ENCODE measurements at places on chromosomes 3 and 15.

DNA sequence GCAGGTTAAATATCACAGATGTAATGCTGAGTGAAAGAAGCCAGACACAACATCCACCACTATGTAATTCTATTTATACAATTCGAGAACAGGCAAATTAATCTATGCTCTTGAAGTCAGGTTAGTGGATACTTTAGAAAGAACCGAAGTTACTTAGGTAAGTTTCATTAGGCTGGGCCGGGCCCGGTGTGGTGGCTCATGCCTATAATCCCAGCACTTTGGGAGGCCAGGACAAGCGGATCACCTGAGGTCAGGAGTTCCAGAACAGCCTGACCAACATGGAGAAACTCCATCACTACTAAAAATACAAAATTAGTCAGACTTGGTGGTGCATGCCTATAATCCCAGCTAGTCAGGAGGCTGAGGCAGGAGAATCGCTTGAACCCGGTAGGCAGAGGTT is 1105.7 kb downstream of the NSUN3 start:
- no peak for DNase-seq

DNA sequence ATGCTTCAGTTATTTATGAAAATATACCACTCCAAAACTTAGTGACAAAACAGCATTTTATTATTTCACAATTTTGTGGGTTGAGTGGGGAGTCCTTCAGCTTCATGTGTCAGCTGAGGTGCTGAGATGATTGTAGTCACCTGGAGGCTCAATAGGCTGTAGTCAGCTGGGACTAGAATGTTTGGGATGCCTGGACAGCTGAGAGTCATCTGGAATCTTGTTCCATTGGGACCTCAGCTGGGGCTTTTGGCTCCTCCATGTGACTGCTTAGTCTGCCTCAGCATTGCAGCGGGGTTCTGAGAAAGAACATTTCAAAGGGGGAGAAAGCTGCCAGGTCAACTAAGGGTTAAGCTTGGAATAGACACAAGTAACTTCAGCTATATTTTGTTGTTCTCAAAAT is 13.4 kb downstream of the STT3B start:
- DNase-seq: no peak

GRCh38 chr3:20375302-20375701 is 189.3 kb upstream of the SGO1 start:
- DNase-seq: no peak

DNA sequence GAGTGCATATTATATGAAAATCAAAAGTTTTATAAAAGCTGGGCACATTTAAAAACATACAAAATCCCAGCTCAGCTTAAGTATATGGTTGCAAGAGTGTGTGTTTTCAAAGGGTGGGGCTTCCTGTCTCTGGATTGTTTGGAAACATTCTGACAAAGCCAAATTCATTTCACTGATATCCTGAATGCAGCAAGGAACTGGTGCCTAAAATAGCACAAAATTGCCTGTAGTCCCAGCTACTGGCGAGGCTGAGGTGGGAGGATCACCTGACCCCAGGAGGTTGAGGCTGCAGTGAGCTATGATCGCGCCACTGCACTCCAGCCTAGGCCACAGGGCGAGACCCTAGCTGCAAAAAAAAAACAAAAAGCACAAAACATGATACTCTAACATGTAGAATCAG is 13.0 kb upstream of the TJP1 start:
- DNase-seq: peak; percentile 24

DNA sequence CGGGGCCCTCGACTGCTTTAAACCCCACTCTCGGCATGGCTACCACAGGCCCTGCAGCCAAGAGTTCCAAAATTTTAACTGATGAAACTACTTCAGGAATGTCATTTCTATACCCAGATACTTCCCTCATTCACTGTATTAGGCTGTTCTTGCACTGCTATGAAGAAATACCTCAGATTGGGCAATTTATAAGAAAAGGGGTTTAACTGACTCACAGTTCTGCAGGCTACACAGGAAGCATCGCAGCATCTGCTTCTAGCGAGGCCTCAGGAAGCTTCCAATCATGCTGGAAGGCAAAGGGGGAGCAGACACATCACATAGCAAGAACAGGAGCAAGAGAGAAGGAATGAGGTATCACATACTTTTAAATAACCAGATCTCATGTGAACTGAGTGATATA is 21.6 kb upstream of the ALCAM start:
- no peak for DNase-seq

GRCh38 chr3:105304487-105304886 is 62.2 kb upstream of the ALCAM start:
- no peak for DNase-seq

GRCh38 chr3:174218016-174218415 is 641.1 kb upstream of the NAALADL2 start:
- no peak for DNase-seq

- DNase-seq: no peak
Observed at GRCh38 chr3:66817951-66818557, 180.1 kb upstream of the KBTBD8 start.

GRCh38 chr3:90069748-90070147 is 962.3 kb downstream of the EPHA3 start:
- DNase-seq: no peak

DNA sequence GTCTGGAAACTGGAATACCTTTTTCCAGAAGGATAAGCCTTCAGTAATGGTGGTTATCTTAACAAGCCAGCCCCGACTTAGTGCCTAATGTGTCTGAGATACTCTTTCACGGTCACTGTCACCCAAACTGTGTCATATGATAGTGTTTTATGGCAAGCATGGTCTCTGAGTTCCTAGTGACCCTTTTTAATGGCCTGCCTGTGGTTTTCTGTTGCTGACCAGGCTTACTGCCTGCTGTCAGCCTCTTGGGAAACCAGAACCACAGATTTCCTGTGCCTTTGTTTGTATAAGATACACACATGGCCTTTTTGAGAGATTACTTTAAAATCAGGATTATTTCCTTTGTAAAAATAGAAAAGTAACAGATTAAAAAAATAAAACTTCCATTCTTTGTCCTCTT is 22.4 kb downstream of the HPS3 start:
- DNase-seq: no peak

- no peak for DNase-seq
Observed at GRCh38 chr15:101391431-101391830, 96.4 kb upstream of the SNRPA1 start.

- DNase-seq: no peak
Observed at GRCh38 chr15:70127770-70128413, 30.2 kb upstream of the TLE3 start.

DNA sequence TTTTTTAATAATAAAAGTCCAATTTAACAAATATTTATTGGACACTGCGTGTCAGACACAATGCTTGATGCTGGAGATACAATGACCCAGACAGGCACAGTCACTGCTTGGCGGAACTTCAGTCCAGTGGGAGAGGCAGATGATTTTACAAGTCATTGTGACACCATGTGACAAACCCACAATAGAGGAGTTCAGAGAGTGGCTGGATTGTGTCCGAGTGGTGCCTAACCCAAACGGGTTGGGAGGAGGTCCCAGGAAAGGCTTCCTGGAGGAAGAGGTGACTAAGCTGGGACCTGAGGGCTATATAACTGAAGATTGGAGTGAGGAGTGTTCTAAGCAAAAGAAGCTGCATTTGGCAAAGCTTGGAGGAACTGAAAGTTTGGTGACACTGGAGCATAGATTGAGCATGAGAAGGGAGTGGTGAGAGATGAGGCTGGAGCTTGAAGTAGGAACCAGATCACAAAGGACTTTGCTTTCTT is 41.4 kb downstream of the CRTC3 start:
- DNase-seq: peak; percentile 82

DNA sequence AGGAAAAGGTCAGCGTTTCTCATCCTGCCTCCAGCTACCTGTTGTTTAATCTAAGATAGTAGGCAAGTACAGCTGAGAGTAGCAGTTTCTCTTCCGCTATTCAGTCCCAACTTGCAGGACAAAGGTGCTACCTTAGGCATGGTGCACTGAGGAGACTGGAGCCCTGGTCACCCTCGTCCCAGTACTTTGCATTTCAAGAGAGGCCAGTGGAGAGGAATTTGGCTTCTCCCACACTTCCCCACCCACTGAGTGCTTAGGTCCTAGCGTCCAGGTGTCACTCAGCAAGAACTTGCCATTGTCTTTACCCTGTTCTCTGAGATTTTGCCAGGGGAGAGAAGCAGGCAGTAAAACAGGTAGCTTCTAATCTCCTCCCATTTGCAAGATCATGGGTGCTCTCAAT is 12.5 kb upstream of the RPN1 start:
- DNase-seq: no peak

DNA sequence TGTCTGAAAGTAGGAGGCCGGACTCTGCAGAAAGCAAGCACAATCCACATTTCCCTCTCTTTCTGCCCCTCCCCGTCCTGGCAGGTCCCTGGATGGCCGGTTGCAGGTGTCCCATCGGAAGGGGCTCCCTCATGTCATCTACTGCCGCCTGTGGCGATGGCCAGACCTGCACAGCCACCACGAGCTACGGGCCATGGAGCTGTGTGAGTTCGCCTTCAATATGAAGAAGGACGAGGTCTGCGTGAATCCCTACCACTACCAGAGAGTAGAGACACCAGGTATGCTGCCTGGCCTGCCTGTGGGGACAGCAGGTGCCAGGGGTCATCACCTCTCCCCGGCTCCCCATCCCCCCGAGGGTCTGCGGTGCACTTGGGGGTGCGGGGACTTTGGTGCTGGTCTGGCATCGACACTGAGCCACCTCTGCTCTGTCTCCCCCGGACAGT is 89.6 kb downstream of the AAGAB start:
- no peak for DNase-seq

DNA sequence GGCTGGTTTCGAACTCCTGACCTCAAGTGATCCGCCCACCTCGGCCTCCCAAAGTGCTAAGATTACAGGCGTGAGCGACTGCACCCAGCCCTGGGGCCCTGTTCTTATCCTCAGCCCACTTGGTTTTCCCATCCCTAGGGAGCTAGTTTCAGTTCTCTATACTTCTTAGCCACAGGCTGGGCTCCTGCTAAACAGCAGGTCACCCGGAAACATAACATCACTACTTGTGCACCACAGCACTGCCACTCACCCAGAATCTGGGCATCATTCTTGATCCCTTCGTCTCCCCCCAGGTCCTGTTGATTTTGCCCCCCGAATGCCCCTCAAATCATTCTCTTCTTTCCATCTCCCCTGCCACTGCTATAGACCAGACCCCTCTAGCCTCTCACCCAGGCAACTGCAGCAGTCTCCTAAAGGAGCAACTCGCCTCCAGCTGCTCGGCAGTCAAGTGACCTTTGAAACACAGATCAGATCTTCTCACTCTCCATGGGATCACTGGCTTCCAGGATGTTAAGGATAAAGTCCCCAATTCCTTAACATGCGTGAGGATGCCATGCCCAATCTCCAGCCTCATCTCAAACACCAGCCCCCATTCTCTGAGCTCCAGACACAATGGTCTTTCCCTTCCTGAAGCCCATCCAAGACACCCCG is 5.6 kb upstream of the AP3S2 start:
- no peak for DNase-seq

DNA sequence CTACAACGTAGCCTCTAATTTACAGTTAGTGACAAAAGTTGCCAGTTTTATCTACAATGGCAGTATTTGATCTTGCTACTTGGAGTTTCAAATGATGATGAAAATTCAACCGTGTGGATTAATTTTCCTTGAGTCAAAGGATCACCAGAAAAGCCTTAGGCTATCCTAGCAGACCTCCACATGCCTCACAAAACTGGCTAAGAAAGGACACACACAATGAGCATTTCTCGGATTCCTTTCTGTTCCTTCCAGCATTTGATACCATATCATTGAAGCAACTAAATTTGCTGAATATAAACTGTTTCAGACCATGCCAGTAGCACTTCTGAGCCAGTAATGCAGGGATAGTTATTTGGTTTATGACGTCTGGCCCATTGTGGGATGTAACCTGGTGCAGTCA is 587.4 kb upstream of the MDFIC2 start:
- DNase-seq: no peak

DNA sequence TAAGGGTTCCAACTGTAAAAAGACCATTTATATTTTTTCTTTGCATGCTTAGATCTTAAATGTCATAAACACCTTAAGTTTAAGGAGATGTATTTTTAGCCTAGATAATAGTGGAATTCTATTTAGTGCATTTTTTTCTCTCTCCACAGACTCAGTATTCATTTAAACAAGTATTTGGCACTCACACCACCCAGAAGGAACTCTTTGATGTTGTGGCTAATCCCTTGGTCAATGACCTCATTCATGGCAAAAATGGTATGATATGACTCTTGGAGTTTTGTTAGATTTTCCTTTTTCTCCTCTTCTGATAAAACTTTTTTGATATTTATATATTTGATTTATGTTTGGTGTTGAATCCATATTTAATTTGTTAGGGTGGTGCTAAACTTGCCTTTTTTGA is 7.3 kb downstream of the KIF23 start:
- no peak for DNase-seq

GRCh38 chr15:79290642-79291275 is 8.2 kb downstream of the ANKRD34C start:
- DNase-seq: no peak

DNA sequence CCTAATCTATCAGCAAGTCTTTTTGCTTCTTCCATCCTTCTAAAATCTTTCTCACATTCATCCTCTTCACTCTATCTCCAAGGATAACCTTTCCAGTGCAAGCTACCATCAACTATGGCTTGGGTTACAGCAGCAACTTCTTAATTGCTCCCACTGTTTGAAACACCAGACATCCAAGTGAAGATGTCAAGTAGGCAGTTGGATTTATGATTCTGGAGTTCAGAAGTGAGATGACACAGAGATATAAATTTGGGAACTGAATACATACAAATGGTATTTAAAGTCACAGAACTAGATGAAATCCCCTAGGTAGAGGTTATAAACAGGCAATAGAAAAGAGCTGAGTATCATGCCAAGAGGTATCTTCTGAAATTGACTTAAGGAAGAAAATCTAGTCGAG is 3.7 kb downstream of the UBR1 start:
- DNase-seq: no peak

GRCh38 chr3:171718493-171719185 is 91.6 kb downstream of the PLD1 start:
- DNase-seq: no peak

- DNase-seq: no peak
Observed at GRCh38 chr15:99568625-99569352, 3.0 kb downstream of the MEF2A start.

- DNase-seq: peak; percentile 29
Observed at GRCh38 chr3:170358042-170359010, 811 bp downstream of the SKIL start.

DNA sequence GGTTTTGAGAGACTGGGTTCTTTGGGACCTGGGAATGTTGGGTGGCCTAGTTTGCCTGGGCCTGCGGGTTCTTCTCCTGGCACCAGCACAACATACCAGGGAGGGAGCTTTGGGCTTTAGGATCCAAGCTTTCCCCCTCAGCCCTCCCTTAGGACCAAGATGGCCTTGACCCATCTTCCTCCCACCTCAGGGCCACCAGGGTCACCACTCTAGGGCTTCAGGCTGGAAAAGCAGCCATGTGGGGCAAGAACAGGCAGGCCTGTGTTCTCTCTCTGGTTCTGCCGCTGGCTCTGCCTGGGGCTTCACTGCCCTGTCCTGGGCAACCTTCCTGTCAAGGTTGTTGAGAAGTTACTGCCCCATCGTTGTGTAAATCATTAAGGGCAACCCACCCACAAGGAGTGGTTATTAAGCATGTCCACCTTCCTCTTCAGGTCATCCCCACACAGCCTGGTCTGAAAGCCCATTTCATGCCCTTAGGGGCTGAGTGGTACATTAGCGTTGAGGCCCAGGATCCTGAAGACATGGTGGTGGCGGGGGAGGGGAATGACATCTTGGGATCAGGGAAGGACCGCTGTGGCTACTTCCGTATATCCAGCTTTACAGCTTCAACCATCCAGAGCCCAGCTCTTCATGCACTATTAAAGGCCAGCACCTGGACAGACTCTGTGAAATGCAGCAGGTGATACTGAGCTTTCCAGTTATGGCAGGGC is 652 bp downstream of the DUOX1 start:
- DNase-seq: no peak
